ENCODE measurements at places on chromosomes 7 and 10. TPM values are rescaled to one million over a fixed set of nuclear protein-coding genes. Genes with fewer than 3 reads are reported as not detected.

The SLC13A1 gene
- not detected for total RNA-seq

The SPDYE16 gene
- 0.12 TPM for total RNA-seq

The ASNS gene
- total RNA-seq, result 79.1 TPM

The FAM25C gene
- not detected for total RNA-seq

The WDFY4 gene
- not detected for total RNA-seq
